Panc1 (cell line): ENCODE measurements at places on chromosomes 3 and 15. TPM values are rescaled to one million over a fixed set of nuclear protein-coding genes. Genes with fewer than 3 reads are reported as not detected.
A peak's percentile ranks its signal among the peaks of the same experiment; 100 is the strongest.

DNA sequence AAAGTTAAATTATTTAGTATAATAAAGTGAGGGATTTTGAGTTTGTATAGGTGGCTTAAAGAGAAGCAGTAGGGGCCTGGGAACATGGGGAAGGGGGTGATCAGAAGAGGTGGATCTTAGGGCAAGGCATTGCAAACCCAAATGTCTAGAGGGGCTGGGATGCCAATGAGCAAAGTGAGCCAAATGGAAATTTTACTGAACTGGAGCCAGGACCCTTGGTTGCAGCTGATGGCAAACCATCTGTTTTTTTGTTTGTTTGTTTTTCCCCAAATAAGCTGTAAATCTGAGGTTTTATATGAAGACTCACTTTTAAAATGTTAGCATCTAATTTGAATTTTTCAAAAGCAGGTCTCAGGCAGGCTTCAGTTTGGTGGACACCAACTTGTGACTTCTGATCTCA, 14.8 kb upstream of the PARP14 start:
- H3K4me3 ChIP-seq: no peak overlapping the region
- H3K27ac ChIP-seq: no peak overlapping the region

DNA sequence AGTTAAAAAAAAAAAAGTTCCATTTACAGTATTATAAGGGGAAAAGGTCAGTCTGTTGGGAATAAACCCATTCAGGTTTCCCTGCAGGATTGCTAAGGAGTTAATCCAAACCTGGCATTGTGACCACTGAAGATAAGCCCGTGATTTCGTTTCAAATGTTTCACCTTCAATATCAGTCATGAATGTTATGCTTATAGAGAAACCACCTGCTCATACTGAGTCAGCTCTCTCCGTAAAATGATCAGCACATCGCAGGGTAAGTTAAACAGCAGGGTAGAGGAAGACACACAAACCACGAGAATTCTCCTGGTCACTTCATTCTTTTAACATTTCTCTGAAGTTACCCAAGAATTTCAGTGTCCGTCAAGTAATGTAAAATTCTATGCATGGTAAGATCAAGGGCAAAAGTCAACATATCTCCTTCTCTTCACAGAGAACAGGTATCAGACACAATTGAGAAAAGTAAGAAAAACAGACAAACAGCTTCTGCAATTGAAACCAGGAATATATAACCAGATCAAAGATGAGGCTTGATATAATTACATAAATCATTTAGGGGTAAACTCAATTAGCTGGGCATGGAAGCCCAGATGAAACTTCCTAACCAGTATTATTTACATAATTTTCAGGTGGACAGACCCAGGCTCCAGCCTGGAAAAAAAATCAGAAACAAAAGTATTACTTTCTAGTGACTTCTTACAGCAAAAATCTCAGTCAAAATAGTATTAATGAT, 67.6 kb upstream of the ARHGEF3 start:
- no peaks in the 10 kb centered on the region for H3K27me3 ChIP-seq
- no peaks in the 10 kb centered on the region for H3K36me3 ChIP-seq
- DNase-seq: no peak
- H3K4me3 ChIP-seq: no peak overlapping the region

UBA7 gene
- total RNA-seq: 12.5 TPM

- no peaks in the 10 kb centered on the region for H3K36me3 ChIP-seq
- no peak overlapping the region for H3K4me3 ChIP-seq
- no peaks in the 10 kb centered on the region for H3K4me1 ChIP-seq
- H3K27ac ChIP-seq: no peak overlapping the region
- no peaks in the 10 kb centered on the region for H3K27me3 ChIP-seq
- peak; percentile 47 for DNase-seq
These were observed 56.2 kb downstream of the GREM1 start for GRCh38 chr15:32774022-32774421.

DNA sequence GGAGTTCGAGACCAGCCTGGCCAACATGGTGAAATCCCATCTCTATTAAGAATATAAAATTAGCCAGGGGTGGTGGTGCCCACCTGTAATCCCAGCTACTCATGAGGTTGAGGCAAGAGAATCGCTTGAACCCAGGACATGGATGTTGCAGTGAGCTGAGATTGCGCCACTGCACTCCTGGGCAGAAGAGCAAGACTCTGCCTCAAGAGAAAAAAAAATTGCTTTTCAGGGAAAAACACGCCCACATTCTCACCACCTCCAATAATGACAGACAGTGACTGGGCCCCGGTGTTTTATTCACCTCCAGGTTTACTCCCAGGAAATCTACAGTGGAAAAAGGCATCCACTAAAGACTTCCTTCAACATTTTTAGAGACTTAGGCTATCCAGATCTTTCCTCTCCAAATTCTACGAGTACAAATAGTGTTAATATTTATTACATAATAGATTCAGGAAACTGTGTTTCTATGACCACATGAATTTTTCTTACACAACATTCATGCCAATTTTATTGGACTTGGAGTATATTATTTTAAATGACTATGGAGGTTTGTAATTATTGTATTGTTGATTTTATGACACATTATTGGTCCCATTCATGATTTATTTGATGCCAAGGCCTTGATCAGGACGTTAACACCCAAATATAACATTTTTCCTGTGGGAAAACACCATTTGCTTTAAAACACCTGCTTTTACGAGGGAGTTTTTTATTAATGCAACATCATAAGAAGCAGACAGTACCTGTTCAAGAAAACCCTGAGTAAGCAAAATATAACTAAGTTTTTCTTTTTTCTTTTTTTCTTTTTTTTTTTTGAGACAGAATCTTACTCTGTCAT, 26.6 kb downstream of the IGF2BP2 start:
- no peak overlapping the region for H3K4me3 ChIP-seq
- peaks cover 49% of the 10 kb centered on the region for H3K4me1 ChIP-seq
- no peak for DNase-seq
- H3K36me3 ChIP-seq: no peaks in the 10 kb centered on the region
- H3K27ac ChIP-seq: no peak overlapping the region

- H3K27me3 ChIP-seq: no peaks in the 10 kb centered on the region
- DNase-seq: no peak
- H3K36me3 ChIP-seq: no peaks in the 10 kb centered on the region
These were observed 57.2 kb downstream of the THBS1 start for GRCh38 chr15:39638041-39638440.

KIF7 gene
- 6.5 TPM for total RNA-seq
